Stimulated activated CD8-positive, alpha-beta memory T cell treated with anti-CD3 and anti-CD28 coated beads, Interleukin-4, amount 100 ng/mL, for 24 hours (primary cell): ENCODE measurements at places on chromosomes 3 and 15.

GRCh38 chr3:114460459-114460858, 166.6 kb downstream of the TIGIT start:
- no peak for DNase-seq

- DNase-seq, result no peak
These were observed 9.6 kb downstream of the IVD start for GRCh38 chr15:40415226-40415625.

- DNase-seq, result no peak
These were observed 1.1 kb downstream of the IQCF6 start for GRCh38 chr3:51777985-51778384.

GRCh38 chr3:75129101-75129500, 514.6 kb upstream of the CNTN3 start:
- DNase-seq, result no peak

DNA sequence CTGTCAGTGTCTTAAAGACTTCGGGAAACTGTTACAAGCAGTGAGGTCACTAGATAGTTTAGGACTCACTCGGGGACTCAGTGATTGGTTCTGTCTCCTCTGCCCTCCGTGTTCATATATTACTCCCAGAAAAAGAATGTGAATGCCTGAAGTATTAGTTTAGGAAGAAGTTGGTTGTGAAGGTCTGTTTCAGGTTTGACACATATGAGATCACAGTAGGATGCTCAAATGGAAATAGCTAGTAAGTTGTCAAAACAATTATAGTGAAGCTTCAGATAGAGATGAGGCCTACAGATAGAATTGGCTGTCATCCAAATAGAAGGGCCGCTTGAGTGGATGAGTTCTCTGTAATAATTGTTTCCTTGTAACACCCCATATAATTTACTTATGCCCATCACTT, 172.6 kb downstream of the PLCL2 start:
- DNase-seq, result no peak

- DNase-seq, result no peak
These were observed 76.3 kb upstream of the LIPC start for GRCh38 chr15:58355382-58355971.

- no peak for DNase-seq
These were observed 41.6 kb upstream of the MRPS22 start for GRCh38 chr3:139302084-139302800.

- DNase-seq, result no peak
These were observed 67.2 kb upstream of the DLG1 start for GRCh38 chr3:197365586-197365985.

- DNase-seq, result no peak
These were observed 112.8 kb downstream of the LPP start for GRCh38 chr3:188266562-188267274.

GRCh38 chr15:59791755-59792154, 102.6 kb upstream of the BNIP2 start:
- no peak for DNase-seq

DNA sequence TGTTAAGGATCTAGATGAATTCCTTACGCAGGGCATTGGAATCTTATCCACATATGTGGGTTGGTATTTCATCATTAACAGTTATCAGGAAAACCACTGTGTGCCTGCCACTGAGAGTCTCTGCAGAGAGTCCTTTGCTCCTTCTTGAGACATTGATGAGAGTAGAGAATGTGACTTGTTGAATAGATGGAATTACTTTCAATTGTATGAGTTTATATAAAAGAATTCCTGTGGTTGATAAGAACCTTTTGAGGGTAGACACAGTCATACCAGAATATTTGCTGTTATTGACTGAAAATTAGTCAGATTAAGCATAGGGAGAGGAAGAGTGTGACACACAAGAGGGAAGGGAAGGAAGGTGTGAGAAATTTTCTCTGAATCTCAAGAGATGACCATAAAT, 30.8 kb downstream of the ARHGEF26 start:
- no peak for DNase-seq

GRCh38 chr3:45566196-45566595, 28.4 kb upstream of the LIMD1 start:
- DNase-seq, result no peak

GRCh38 chr15:90681480-90681879, 35.7 kb upstream of the BLM start:
- DNase-seq, result no peak

DNA sequence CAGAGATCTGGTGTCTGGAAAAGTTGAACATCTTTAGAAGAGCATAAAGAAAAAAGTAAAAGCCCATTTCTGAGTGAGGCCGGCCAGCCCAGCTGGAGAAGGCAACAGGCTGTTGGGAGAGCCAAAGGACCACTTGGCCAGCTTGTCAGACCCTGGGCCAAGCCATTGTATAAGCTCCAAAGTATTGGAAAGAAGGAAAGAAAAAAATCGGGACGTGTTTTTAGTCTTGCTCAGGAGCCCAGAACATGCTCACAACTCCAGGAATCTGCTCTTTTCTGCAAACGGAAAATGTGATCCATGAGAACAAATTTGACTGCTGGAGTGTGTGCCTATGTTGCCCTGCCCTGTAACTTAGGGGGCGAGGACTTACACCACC, 10.4 kb upstream of the CLPX start:
- no peak for DNase-seq

DNA sequence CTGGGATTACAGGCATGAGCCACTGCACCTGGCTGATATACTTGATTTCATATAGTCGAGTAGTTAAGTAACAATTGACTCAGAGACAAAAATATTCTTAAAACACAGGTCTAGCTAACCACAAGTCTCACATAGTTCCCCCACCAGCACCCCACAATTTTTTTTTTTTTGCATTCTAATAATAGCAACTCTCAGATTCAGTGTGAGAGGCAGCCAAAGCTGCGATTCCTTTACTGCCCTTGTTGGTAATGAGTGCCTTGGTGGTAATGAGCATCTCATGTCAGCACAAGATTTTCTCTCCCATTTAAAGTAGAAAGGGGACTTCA, 72.5 kb downstream of the WWTR1 start:
- no peak for DNase-seq

GRCh38 chr3:113668015-113668414, 28.4 kb downstream of the USF3 start:
- no peak for DNase-seq

DNA sequence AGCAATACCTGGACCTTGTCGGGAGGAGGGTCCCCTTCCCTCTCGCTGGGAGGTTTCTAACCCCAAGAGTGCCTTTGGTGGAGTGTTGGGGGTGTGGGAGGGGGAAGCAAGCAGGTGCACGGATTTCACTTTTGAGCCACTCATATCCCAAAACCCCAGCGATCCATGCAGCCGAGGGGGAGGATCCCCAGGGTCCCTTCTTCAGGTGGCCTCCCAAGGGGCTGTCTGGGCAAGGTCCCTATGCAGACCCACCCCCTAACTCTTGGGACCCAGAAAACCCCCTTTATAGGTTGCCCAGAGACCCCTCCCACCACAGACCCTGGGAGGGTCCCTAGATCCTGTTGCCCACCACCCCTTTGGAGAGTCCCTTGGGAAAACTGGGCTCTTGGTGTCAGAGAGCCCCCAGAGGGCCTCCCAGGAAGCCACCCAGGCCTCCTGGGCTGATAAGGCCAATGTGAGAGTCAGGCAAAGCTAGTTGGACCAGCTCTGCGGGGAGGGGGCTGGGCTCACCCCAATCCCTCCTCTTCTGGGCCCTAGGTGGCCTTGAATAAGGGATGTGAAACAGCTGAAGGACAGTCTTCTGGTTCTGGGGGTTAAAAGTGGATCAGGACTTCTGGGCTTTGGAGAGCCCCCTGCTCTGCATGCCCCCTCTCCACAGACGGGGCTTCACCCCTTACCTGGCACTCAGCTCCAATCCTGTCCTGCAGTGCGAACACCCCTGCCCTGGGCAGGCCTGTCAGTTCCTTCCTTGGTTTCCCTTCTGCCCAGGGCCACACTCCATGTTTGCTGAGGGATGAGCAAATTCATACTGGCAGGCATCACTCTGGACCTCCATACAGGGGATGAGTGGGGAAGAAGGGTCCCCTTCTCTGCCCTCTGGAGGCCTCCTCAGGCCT, 932 bp upstream of the PLCD1 start:
- DNase-seq, result no peak

DNA sequence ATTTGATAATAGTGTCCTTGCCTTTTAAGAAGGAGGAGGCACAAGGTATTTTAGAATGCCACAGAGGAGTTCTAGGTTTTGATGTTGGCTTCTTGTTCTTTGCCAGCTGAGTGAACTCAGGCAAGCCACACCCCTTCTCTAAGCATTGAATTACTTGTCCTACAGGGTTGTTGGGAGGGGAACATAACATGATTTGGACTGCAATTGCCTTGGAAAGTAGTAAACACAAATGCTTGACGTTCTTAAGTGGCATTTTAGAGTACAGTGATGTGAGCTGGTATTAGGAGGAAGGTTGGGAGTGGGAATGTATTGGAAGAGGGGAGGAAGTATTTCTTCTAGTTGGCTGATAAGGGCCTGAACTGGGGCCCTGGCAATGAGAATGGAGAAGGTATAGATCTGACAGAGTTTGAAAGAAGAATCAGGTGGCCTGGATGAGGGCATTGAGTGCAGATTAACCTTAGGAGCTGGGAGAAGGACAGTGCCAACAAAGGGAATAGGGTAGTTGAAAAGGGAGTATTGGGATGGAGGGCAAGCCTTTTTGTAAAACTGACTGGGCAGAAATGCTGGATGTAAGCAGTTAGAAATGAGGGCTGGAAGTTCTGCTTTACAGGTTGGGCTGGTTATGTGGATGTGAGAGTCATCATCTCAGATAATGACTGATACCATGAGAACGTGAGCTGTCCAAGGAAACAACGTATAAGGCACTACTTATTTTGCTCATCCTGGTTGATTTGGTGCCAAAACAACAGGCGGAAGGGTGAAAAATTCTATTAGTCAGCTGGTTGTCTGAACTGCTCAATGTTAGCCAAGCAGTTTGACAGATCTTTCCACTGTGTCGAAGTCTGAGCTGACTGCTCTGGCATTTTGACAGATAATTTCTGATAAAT, 16.7 kb downstream of the KAT2B start:
- DNase-seq, result no peak

GRCh38 chr15:68326711-68327354, 49.3 kb downstream of the FEM1B start:
- DNase-seq, result no peak

DNA sequence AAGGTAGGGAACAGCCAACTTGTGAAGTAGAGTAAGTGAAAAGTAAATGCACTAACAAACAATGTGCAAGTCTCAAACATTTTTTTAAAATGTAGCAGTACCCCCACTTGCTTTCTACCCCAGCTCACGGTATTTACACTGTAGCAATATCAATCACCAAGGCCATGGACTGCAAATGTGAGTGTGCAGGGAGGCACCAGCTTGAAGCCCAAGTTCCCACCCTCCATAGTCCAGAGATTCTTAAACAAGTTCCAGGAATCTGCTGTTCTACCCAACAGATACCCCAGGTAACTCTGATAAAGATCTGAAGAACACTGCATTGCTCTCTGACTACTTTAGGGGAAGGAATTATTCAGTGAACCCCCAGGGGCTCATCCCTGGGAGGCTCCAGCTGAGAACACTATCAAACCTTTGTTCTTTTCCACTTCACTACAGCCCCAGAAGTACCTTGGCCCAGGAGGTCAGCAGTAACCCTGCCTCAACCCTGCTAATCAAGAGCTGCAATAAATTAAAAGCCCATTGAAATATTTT, 86.1 kb downstream of the FOXP1 start:
- no peak for DNase-seq

DNA sequence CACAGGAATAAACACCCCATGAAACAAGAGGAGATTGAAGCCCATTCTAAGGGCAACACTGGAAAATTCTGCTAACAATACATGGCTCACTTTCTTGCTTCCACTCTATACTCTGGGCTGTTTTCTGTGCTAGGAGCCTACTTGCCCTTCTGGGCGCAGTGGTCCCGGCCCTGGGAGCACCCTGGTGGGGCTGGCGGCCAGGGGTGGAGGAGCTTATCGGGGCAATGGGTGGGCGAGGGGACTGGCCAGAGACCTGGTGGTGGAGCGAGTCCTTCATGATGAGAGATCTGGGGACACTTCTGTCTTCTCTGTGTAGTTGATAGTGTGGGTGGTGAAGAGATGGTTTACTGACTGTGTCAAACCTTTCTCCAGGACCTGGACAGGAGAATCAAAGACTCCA, 1128.5 kb downstream of the TBL1XR1 start:
- no peak for DNase-seq

DNA sequence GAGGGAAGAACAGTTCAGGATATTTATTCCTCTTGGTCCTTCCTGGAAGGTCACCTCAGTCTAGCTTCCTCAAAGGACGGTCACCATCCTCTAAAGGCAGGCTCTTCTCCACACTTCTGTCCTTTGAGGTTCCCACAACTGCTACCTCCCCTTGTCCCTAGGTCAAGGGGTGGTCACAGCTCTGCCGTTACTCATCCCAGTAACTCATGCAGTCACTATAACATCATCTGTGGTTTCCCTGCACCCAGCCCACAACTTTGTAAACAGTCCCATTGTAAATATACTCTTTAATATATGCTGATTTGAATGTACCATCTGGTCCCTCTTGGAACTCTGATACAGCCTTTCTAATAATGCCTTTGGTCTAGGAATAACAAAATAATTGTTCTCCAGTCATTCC, 887.4 kb downstream of the FHIT start:
- DNase-seq, result no peak

GRCh38 chr3:128319107-128319506, 147.6 kb downstream of the DNAJB8 start:
- DNase-seq, result no peak

DNA sequence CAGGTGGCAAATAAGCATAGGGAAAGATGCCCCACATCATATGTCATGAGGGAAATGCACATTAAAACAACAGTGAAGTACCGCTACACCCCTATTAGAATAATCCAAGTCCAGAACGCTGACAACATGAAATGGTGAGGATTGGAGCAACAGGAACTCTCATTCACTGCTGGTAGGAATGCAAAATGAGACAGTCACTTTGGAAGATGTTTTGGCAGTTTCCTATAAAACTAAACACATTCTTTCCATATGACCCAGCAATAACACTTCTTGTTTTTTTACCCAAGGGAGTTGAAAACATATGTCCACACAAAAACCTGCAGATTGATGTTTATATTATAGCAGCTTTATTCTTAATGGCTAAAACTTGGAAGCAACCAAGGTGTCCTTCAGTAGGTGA, 116.4 kb upstream of the TOPAZ1 start:
- DNase-seq, result no peak

GRCh38 chr3:44363591-44363990, 25.0 kb downstream of the TCAIM start:
- no peak for DNase-seq

GRCh38 chr15:66290518-66290917, 2.9 kb upstream of the DIS3L start:
- DNase-seq, result no peak

- DNase-seq, result no peak
These were observed 50.2 kb upstream of the SLCO3A1 start for GRCh38 chr15:91803260-91803659.

- DNase-seq, result no peak
These were observed 54.8 kb downstream of the MYO9A start for GRCh38 chr15:72063186-72063585.

DNA sequence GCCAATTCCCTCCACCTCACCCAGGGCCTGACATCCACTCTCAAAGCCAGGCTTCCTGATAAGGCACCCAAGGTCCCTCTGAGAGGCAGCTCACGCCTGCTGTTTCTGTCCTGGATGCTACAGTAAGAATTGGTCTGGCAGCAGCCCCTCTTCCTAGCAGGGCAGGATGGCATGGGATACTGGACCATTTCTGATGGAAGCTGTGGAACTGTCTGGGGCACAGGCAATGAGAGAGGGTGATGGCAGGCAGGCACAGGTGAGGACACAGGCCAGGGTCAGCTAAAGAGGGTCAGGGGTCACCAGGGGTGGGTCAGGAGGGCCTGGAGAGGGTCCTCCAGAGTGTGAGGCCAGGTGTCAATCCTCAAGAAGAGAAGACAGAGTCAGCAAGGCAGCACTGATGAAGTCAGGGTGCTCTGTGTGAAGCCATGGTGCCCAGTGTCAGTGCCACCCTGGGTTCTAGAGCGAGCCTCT, 41.9 kb upstream of the SLC41A3 start:
- no peak for DNase-seq
